ENCODE measurements at places on chromosomes 6 and 20.

DNA sequence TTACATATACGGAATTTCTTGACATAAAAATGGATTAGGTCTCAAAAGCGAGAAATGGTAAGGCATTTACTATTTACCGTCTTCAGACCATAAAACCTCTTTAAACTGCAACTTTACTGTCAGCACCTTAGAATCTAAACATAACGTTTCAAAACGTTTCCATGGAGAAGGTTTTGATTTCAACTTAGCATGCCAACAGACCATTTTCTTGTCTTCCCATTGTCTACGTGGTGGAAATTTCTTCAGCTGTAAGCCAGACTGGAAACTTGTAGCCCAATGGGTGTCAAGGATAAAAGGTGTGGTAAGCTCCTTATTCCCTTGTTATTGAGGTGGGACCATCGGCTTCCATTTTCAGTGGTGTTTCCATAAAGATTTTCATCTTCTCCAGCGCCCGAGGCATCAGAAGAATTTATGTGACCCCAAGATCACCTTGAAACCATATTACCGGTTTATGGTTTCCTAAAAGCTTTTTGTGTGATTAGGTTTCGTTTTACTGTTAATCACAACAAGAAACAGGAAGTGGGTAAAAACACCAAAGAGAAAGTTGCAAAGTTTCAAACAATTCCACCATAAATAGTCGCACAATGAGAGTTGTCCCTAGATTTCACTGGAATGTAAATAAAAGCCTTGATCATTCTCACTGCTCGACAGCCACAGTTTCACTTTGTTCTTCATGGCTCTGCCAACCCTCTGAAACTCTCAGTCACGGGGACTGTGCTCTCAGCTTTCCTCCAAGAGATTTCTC is 63.0 kb upstream of the CD2AP start:
- DNase-seq, result no peak

- DNase-seq, result no peak
Observed at GRCh38 chr6:106973836-106974335, 643 bp downstream of the CD24 start.

- no peak for DNase-seq
Observed at GRCh38 chr6:125194941-125195340, 41.4 kb downstream of the TPD52L1 start.

GRCh38 chr20:51966296-51966971 is 164.1 kb upstream of the SALL4 start:
- peak; percentile 84 for DNase-seq

GRCh38 chr6:45625191-45625664 is 247.5 kb upstream of the SUPT3H start:
- DNase-seq, result no peak

- no peak for DNase-seq
Observed at GRCh38 chr20:41984031-41984430, 365.9 kb upstream of the CHD6 start.

- no peak for DNase-seq
Observed at GRCh38 chr6:273551-274058, 18.7 kb upstream of the DUSP22 start.

DNA sequence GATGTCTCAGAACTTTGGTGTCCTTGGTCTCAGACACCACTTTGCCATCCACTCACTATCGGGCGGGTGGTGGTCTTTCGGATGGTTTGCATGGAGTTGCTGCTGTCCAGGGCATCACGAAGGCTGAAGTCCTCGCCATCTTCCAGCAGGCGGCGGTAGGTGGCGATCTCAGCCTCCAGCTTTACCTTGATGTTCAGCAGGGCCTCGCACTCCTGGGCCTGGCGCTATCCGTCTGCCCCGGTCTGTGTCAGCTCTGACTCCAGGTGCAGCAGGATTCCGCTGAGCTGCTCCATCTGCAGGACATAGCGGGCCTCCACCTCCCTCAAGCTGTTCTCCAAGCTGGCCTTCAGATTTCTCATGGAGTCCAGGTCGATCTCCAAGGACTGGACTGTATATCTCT is 36.0 kb downstream of the ZNF311 start:
- no peak for DNase-seq

GRCh38 chr6:106220485-106220884 is 105.1 kb downstream of the ATG5 start:
- no peak for DNase-seq

DNA sequence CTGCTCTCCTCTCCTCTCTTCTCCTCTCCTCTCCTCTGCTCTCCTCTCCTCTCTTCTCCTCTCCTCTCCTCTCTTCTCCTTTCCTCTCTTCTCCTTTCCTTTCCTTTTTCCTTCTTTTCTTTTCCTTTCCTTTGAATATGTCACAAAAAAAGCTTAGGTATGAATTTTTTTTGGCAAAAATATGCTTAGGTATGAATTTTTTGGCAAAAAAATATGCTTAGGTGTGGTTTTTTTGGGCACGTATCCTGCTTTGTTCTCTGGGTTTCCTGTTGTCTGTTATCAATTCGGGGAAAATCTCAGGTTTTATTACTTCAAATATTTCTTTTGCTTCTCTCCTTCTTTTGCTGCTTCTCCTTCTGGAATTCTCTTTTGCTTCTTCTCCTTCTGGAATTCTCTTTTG is 155.5 kb upstream of the PMEPA1 start:
- no peak for DNase-seq

DNA sequence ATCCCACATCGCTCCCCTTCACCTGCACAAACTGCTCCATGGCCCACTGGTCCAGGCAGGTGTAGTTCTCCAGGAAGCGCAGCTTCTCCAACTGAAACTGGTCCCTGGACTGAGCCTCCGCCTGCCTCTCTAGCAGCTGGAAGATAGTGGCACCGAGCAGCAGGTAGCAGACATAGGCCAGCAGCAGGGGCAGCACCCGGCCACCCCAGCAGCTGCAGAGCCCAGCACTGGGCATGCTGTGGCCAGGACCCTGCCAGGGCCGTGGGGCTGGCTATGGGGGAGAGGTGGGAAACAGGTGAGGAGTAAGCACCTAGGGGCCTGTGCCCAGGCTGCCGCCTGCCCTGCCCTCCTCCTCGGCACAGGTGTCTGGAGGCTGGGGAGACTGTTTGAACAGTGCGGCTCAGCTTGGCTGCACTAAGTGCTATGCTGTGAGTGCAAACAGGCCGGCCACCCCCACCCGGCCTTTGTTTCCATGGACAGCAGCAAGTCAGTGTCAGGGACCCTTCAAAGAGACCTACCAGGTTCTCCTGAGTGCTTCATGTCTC is at the start of gene KCNK16:
TSS of gene KCNK16 (minus strand) at position 397 of the 545 bp plus-strand sequence. CDS start at position 235, 162 bp downstream.
- no peak for DNase-seq

DNA sequence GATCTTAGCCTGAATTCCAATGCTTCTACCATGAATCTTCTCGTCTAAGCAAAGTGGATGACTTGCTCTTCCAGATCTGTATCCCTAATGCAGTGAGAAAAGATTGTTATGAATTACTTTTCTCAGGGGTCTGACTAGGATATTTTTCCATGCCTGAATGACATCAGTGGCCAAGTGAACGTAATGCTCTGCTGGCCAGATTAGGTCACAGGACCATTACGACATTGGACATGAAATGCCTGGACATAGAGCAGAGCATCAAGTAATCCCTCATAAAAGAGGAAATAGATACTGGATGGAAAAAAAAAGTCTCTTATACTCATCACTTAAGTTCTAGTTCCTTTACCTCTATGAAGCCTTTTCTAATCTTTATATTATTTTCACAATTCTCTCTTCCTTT is 12.1 kb upstream of the THEMIS start:
- DNase-seq, result no peak

- no peak for DNase-seq
Observed at GRCh38 chr6:138508676-138508988, 9.3 kb upstream of the NHSL1 start.

DNA sequence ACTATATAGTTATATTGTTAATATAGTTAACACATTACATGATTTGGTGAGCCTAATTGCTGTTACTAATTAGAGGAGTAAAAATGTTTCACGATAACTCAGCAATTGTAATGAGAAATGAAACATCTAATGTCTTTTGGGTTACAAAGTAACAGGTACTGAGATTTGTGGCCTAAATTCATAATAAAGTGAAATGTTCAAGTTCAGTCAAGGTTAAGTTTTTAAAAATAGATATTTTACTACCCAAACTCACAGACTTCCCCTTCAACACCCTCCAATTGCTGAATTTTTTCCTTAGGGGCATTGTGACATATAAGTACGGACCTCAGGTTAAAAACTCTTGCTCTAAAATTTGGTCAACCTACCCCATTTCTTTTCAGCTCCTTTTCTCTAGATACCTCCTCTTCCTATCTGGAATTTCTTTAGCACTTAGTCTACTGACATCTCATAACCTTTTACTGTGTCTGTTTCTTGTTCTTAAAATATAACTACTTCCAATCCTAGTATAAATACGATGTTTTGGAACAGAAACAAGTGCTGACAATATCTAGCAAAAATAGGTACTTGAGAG is 112.3 kb upstream of the PRSS16 start:
- no peak for DNase-seq

DNA sequence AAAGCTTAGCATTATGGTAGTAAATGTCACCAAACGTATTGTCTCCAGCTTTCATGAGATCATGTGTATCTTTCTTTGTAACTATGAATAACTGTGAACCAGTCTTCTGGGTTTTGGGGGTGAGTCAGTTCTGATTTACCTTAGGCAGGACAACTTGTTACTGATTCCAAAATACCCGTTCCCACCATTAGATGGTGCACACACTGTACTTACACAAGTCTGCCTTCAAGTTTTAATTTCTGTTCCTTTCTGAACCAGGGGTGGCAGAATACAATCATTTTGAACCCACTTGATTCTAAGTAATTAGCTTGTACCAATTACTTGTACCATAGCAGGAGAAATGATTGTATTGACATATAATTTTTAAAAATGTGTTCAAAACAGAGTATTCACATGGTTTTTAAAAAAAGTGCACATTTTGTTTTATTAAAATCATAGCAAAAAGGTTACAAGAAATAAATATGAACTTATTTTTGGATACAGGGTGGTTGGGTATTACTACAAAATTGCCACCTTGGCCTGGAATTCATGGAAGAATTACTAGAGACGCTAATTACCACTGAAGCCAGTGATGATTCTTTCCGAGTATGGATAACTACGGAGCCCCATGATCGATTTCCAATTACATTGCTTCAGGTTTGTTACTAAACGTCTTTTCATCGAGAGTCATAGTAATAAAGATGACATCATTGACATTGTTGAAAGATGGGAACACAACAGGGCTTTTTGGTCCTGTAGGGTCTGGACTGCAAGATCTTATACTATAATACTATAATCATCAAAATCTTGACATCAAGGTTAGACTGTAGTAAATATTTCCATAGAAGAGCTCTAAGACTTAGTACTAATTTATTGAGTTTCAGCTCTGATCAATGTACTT is 75.2 kb upstream of the GLP1R start:
- DNase-seq, result peak; percentile 58

DNA sequence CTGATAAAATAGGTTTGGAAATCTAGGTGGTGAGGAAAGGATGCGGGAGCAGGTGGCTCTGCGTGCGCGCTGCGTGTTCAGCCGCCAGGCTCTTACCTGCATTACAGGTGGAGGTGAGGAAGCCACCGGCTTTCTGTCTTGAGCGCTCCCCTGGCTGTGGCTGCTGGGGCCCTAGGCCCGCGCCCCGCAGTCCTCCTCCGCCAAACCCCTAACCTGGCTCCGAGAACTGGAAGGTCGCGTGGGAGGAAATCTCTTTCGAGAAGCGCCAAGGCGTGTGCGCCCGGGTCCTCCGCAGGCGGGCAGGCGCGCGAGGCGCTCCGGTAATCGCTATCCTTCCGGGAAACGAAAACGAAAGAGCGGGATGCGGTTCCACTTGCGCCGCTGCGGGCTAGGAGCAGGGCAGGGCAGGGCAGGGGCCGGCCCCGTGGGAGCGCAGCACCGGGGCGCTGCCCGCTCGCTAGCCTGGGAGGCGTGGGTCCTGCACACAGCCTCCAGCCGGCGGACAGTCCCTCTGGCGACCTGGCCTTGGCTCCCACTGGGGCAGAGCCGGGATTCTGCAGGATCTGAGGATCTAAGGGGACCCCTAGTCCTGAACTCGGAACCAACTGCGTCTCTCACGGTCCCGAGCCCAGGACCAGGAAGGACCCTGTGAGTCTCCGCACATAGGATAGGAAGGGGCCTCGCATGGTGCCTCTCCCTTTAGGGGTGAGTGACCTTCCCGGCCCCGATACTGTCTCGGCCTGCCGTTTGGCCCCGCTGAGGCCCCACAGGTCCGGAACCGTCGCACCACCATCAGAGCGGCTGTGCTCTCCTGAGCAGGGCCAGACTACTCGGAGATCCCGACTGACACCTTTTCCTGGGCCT is at the start of gene ETV7:
TSS of gene ETV7 (minus strand) at position 230 of the 864 bp plus-strand sequence. CDS start at position 102, 128 bp downstream.
- no peak for DNase-seq

DNA sequence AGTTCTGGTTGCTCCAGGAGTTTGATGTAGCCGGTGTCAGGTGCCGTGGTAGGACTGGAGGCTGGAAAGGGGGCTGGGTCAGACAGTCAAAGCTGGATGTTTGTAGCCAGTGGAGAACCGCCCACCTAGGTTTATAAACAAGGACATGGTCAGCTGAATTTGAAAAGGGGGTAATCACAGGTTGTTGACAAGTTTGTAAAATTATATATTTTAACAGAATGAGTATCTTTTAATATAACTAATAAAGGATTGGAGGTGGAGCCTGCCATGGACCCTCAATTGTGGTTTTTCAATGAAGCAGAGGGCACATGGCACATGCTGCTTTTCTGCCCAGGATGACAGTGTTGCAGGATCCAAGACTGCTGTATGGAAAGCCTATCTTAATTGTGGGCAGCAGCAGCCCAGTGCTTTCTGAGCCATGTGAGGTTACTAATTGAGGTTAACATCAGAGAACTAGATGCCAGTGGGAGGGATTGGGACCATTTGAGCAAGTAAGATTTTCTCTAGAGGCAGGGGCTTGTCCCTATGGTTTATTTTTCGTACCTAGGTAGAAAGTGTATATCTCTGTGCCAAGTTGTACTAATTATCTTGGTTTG is 9.7 kb downstream of the HECA start:
- DNase-seq, result no peak

- no peak for DNase-seq
Observed at GRCh38 chr6:64815718-64816117, 891.3 kb downstream of the EYS start.

GRCh38 chr6:74439123-74439811 is 743.3 kb downstream of the CD109 start:
- no peak for DNase-seq

- no peak for DNase-seq
Observed at GRCh38 chr6:10413262-10413849, 1.5 kb downstream of the TFAP2A start.

GRCh38 chr6:94835264-94835663 is 742.1 kb upstream of the MANEA start:
- DNase-seq, result no peak

- DNase-seq, result no peak
Observed at GRCh38 chr20:44054118-44054517, 132.9 kb downstream of the JPH2 start.

- no peak for DNase-seq
Observed at GRCh38 chr20:16707674-16708073, 22.2 kb upstream of the SNRPB2 start.

DNA sequence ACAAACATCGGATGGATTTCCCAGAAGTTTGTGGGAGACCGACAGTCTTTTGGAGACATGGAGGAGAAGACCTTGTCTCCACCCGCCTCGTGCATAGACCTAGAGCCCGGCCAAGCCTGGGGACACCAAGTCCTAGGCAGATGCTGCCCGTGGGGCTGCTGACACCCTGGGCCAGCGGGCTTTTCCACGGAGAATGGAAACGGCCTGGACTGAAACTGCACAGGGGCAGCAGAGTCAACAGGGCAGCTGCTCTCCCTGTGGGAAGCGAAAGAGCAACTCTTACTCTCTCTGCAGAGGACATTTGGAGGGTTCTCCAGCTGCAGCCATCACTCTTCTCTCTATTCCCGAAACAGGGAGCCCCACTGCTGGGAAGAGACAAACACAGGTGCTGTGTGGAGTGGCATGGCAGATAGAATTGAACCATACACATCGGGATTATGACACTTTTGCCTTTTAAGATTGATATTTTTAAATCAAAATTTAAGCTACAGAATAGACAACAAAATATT is 401.2 kb downstream of the THBS2 start:
- DNase-seq, result no peak

GRCh38 chr20:11686820-11687543 is 230.7 kb upstream of the BTBD3 start:
- DNase-seq, result no peak
